ENCODE measurements at places on chromosomes 4 and X.
A peak's percentile ranks its signal among the peaks of the same experiment; 100 is the strongest.

GRCh38 chr4:185793116-185793485 is 18.9 kb downstream of the SORBS2 start:
- DNase-seq = no peak

- DNase-seq = no peak
Measured at GRCh38 chr4:185794637-185795036, 17.4 kb downstream of the SORBS2 start.

GRCh38 chr4:81688085-81688484 is 216.4 kb upstream of the RASGEF1B start:
- DNase-seq = no peak

DNA sequence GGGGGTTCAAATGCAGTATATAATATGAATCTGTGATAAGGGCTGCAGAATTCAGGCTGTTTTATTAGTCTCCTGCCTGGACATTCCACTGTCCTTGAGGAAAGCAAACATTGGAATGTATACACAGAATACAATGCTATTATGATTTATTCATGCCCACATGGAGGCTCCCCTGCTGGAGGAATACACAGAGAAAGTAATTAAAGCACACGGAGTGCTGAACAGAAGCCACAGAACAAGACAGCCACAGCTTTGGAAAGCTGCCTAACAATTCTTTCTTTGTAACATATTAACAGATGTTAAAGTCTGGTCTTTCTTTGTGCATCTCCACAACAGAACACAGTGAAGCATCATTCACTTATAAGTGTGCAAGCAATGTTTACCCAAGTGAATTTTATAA is 155.8 kb downstream of the ARAP2 start:
- no peak for DNase-seq

GRCh38 chr4:188400451-188400850 is 261.2 kb downstream of the TRIML1 start:
- no peak for DNase-seq

- DNase-seq = peak; percentile 75
Measured at GRCh38 chr4:80183250-80184052, 13.9 kb upstream of the PRDM8 start.

DNA sequence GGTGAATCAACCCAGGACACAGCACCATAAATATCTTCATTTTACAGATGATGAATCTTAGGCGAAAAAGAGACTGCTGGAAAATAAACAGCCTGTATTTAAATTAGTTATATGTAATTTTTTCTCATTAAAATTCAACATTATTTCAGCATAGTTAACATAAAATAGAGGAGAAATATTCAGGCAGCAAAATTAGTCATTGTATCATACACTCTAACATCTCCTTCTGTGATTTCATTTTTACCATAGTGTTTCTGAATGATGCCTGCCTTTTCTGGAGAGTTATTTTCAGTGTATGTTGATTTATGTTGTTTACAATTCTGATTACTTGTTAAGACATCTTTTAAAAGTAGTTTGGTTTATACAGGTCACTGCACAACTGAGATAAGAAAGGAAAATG is 82.3 kb upstream of the KCNIP4 start:
- DNase-seq = no peak

GRCh38 chrX:106696502-106696901 is 30.0 kb upstream of the RNF128 start:
- no peak for DNase-seq

DNA sequence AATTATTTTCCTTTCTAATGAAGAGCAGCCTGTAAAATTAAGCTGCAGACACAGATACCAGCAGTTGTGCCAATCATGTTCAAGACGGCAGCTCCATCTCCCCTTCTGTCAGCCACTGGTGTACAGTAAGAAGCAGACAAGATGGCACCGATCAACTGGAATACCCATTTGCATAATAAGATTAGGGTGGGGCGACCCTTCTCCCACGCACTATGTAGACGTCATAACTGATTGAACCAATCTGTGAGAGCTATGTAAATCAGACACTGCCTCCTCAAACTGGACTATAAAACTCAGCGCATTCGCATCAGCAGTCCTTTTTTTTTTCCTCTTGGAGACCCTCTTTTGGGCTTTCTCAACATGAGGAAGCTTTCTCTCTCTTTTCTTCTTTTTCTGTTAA is 40.4 kb upstream of the INTS6L start:
- DNase-seq = peak; percentile 46

DNA sequence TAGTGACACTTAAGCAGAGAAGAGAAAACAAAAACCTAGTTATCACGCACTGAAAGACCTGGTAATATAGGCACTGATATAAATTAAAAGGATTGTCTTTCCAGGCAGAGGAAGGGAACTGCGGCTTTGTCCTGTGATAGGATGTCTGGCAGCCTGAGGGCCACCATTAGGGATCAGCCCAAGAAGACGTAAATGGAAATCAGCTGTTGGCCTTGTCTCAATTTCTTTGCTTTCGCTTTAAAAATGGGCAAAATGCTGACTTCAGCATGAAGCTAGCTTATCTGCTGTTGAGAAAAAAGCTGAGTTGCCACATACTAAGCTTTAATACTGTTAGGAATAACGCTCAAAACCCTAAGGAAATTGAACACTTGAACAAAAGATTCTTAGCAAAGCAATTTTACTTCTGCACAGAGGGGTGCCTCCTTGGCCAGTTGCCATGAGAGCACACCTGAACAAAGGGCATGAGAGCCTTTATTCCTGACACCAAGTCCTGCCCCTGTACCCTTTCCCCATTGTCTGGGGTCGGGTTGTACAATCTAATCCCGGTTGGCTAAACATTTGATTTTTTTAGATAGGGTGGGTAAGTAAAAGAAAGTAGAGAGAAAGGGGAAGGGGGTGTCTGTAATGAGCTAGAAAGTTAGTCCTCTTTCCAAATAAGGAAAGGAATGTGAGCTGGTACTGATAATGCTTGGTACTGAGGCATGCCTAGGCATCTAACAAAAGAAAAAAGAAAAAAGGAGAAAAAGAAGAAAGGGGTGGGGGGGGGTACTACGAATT is 85.1 kb upstream of the UCP1 start:
- DNase-seq = no peak

- DNase-seq = no peak
Measured at GRCh38 chrX:41708486-41708885, 15.5 kb upstream of the GPR82 start.

- no peak for DNase-seq
Measured at GRCh38 chr4:129094347-129094746, 1.0 kb upstream of the SCLT1 start.

DNA sequence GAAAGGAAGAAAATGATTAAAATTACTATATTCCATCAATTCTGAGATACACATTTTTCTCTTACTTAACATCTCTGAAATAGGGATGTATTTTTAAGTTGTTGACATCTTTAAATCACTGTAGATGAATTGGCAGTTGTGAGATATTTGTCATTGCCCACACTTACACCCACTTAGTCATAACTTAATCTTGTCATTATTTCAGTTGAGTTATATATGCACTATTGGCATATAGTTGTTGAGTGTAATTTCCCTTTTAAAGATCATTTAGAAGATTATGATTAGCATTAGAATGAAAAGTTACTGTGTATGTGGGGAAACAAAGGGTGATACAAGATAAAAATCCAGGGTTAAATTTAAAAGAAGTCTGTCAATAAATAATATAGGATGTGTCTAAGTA is 2.2 kb downstream of the AIMP1 start:
- no peak for DNase-seq

DNA sequence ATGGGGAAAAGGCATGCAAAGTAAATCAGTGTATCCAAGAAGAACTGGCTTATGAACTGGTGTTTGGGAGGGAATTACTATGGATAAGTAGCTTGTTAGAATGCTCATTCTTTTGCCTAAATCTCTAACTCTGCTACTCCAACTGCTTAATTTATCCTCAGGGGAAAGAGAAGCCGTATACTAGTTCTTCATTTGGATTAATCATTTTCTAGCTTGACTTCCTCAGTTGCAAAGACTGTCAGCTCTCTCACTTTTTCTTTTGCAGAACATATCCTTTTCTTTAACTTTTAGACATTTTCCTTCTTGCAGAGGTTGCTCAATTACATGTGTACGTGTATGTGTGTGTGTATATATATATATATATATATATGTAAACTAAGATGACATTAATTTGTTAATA is 21.9 kb downstream of the GPRIN3 start:
- no peak for DNase-seq

DNA sequence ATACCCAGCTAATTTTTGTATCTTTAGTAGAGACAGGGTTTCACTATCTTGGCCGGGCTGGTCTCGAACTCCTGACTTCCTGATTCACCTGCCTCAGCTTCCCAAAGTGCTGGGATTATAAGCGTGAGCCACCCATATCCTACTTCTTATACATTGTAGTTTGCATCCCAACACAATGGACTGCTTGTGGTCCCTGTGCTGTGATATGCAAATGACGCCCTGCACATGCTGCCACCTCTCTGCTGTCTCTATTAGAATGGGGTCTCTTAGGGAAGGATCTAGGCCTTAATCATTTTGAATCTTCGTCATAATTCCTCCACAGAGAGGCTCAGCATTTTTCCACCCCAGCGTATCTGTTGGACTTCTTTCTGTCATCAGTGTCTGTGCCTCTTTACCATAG is 595.9 kb downstream of the ADGRL3 start:
- no peak for DNase-seq

DNA sequence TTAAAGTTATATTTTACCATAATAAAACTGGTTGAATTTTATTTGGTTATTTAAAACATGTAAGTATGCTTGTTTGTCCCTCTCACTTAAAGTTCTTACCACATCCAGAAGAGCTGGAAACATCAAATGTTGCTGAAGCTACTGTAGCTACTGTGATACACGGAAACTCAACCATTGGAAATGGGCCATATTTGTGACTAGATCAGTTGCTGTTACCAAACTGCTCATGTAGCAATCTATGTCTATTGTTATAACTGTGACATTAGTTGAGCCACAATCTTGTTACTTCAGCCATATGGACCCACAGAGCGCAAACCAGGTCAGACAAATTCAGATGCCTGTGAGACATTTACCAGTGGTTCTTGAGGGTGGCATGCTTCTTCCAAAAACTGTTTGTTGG is 41.6 kb downstream of the NDNF start:
- DNase-seq = no peak

- no peak for DNase-seq
Measured at GRCh38 chrX:148322906-148323305, 177.5 kb upstream of the AFF2 start.

- DNase-seq = no peak
Measured at GRCh38 chr4:116064331-116064730, 950.9 kb upstream of the NDST4 start.

DNA sequence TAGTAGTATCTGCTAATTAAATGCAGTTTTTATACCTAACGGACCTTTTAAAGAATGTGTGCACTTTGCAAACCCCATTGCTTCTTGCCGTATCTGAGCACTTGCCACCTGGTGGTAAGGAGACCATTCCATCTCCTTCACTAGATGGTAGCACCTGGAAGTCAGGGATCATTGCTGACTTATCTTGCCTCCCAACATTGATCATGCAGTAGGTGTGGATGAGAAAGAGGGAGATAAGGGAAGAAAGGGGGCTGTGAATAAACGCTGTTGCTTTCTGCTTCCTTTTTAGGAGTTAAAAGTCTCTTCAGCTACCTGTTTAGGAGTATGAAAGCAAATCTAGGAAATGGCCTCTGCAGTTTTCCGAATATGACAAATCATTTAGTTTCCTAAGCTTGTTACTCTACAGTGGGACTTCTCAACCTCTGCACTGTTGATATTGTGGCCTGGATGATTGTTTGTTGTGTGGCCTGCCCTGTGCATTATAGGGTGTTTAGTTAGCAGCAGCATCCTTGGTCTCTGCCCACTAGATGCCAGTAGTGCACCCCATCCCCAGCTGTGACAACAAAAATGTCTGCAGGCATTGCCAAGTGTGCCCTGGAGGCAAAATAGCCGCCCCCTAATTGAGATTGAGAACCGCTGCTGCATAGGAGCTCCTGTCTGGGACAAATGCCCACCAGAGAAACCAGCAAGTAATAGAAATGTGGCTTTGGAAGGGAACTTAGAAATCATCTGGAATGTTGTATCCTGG is 38.8 kb downstream of the GAB1 start:
- DNase-seq = peak; percentile 28

DNA sequence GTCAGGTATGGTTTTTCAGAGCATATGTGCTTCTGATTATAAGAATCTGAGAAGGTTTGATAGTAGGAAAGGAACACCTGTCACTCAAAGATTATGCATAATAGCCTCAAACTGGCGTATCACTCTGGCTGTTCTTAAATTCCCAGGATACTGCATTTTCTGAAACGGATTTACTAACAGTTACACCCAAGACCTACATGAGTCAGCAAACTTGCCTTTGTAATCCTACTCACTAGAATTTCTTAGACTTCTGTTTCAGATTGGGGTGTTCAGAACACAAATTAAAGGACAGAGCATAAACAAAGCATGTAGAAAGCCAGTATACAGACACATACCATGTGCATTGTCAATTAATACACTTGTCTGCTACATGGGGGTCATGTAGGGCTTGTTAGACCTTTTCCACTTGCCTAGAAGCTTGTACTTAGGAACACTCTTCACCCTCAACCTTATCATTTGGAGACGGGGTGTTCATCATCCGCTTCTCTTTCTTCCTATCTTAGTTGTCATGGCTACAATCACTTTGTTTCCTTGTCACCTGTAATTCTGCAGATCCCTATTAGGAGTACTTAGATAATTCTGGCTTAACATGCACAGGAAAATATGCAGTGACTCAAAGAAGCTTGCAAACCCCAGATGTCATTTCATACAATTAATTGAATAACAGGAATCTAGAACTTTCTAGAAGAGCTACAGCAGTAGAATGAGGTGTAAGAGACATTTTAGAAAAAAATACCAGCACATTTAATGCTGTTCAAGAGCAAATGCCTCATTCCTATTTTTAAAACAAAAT is 593.0 kb upstream of the TENM3 start:
- peak; percentile 33 for DNase-seq

DNA sequence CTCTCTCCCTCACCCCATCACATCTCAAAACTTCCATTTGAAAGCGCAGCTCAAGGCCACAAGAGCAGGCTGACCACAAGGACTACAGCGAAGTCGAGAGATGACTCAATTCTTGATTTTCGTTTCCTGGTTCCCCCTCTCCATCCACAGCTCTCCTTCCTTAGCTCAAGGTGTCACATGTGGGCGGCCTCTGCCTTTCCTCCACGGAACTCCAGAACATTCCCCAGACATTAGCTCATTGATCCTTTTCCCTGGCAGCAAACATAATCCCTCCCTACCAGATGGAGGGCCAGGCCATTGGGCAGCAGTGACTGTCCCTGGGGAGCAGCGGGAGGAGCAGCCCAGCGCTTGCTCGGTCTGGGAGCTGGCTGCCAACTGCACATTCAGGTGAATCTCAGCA is 56.3 kb downstream of the CCDC149 start:
- DNase-seq = peak; percentile 71

- DNase-seq = no peak
Measured at GRCh38 chrX:52139545-52139895, 45.2 kb upstream of the MAGED4 start.
